ENCODE measurements at places on chromosomes 6 and 20.

GRCh38 chr6:73525546-73526330 lies 4.9 kb upstream of the EEF1A1 start:
- DNase-seq = no peak

- peak; percentile 75 for DNase-seq
These were observed 476.4 kb downstream of the KIF16B start for GRCh38 chr20:16096756-16097326.

GRCh38 chr20:21767739-21768223 lies 62.3 kb downstream of the PAX1 start:
- DNase-seq = peak; percentile 27

- no peak for DNase-seq
These were observed 127.0 kb downstream of the KIF16B start for GRCh38 chr20:16446246-16446645.

DNA sequence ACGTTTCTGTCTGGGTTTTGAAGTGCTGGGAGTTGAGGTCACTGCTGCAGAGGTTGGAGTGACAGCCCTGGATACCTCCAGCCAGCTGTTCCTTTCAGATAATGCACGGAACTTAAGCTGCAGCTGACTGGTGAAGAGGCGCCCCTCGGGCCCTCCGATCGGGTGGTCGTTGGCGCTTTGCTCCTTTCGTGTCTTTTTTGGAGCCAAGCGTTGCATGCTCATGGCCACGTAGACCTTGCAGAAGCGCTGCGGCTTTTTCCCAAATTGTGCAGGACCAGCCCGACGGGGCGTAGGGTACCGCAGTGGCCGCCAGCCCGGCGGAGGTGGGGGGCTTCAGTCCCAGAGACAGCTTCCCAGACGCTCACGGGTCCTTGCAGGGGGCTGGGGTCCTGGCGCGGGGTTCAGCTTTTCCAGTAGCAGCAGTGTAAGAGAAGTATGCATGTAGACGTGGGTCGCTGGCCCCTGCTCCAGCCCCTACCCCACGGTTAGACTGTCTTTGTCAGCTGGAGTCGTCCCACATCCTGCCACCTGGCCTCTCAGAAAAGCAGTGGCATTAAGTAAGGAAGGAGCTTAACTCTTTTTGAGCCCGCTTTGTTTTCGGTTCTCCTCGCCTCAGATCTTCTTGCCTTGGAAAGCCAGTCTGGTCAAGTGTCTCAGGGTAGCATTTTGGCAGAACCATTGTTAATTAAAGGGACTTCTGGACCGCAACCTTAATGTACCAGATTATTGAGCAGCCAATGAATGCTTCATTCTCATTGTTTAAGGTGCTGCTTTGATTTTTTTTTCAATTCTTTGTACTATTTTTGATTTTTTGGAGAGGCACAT lies 838 bp downstream of the TNFAIP3 start:
- DNase-seq = peak; percentile 49

DNA sequence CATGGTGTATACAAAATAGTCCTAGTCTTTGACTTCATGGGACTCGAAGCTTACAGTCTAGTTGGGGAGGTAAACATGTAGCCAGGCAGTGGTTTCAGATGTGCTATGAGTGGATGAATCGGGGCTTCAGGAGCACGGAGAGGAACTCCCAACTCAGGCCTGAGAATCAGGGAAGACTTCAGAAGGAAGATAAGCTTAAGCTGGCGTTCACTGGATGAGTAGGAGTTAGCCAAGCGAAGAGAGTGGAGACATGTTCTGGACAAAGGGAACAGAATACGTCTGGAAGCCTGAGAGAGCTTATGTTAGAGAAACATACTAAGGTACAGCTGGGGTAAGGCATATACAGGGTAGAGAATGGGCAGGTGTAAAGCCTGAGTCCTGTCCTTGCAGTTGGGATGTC lies 8.8 kb downstream of the CARMIL1 start:
- peak; percentile 53 for DNase-seq

DNA sequence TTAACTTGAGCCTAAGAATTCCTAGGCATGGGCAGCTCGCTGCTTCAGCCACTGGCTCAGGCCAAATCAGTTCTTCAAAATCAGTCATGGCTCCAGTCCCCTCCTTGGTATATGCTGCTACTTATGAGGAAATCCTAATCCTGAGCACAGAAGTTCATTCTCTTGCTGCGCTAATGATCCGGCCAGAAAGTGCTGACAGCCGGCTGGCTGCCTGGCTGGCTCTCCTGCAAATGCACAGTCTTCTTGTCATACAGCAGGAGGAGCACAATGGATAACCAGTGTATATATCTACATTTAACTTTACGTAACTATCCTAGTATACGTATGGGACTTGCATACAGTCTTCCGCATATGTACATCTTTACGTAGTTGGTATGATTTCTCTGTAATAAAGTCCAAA lies 500.8 kb downstream of the PRKN start:
- DNase-seq = no peak

GRCh38 chr20:43789593-43789992 lies 62.8 kb upstream of the GTSF1L start:
- DNase-seq = no peak

Data from kidney tubule cell (primary cell).